ENCODE measurements at places on chromosomes 6 and 20.

DNA sequence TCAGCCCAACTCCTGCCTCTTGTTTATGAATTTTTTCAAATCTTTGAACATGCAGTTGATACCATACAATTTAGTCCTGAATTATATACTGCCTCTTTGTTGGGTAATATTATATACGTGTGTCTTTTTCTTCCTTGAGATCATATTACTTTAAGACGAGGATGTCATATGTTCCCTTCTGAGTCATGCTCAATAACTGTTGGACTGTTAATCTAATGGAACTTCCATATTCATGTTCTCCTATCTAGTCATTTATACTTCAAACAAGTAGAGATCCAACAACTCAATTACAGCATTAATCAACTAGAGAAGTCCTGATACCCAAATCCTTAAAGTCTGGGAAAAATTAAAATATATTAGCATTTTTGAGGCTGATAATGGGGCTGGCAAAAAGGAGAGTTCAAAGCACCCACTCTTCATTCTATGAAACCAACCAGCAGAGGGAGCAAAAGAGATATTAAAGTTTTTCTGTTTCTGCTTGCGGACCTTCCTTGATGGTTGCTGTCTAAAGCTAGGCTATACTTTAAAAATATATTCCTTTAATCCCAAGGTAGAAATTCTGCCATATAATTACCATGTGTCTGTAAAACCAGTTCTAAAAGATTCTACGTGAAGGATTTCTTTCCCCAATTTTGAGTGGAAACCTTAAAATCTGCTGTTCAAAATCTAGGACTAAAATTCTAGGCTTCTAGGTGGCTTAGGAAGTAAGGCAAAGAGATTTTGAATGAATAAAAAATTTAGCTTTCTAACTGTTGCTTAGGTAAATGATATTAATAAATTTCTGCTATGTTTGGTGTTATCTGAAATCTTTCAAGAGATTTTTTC, 498.9 kb downstream of the BCKDHB start:
- DNase-seq = no peak

DNA sequence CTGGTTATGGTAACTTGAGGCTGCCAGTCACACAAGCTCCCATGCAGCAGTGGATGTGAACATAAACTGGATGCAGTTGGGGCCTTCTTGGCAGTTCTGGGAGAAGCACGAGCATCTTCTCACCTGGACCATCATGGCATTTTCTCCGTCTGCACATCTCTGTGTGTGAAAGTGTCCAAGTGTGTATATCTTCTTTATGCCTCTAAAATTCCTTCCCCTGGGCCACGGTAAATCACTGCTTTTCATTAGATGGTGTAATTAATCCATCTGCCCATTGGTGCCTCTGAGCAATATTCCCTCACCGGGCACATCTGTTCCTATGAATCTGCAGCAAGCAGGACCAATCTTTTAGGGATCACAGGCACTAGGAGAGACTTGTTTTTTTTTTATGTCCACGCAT, 138.0 kb downstream of the MAP3K7 start:
- no peak for DNase-seq

DNA sequence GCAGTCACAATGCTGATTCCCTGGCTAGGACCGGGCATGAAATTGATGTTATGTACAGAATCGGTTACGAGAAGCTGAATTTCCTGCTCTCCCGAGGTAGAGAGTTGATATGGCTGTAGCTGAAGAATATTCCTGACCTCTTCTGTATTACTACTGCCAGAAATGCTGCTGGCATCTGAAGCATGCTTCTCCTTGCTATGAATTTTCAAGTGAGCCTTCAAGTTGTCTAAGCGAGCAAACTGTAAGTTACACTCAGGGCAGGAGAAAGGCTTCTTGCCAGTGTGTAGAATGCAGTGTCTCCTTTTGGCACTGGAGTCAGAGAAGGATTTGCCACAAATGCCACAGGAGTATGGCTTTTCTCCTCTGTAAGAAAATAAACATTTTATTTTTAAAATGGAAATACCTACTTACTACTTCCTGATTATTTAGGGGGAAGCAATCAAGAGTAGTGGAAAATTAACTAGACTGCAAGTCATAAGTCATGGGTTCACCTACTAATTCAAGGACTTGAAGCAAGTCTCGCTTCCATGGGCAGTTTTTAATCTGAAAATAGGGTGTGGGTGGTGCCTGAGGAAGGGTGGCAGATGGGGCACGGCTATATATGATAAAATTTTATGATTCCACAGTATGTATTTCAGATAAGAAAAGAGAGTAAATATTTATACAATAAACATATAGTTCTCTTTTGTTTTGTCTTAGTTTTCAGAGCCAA, 10.8 kb upstream of the MICAL1 start:
- DNase-seq = no peak

GRCh38 chr6:72784071-72784470, 162.2 kb downstream of the KCNQ5 start:
- DNase-seq = no peak

GRCh38 chr20:41367393-41367695, 726 bp upstream of the EMILIN3 start:
- no peak for DNase-seq

DNA sequence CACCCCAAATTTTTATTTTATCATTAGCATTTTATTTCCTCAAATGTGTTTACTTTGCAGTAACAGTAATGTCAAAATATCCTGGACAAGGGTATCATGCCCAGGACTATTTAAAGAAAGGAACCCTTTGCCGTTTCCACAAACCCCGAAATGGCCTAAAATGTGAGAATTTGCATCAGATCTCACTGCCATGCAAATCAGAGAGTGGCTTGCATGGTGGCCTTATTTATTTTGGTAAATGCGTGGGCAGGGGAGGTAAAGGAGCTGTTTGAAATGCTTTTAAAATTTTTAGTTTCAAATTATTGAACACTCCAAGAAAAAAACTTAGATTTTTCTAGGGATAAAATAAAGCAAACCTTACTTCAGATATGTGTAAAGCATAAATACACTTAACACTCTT, 43.8 kb downstream of the ADAT2 start:
- DNase-seq = no peak

GRCh38 chr6:170073846-170074245, 217.0 kb downstream of the DLL1 start:
- DNase-seq = no peak
